ENCODE measurements at places on chromosomes 11 and 22.

DNA sequence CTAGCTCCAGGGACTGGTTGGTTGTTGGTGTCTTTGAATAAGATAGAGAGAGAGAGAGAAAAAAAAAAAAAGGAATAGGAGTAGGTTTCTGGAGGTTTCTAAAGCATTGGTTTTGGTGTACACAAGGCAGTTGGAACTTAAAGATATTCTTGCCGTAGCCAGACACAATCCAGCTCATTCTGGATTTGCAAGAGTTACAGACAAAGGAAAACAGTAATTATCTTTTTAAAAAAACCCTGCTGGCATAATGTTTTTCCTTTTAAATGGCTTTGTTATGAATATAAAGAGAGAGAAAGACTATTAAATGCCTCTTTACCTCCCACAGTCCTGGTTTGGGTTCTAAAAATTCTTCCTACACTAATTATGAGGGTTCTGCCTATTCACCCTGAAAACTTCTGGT, 120.4 kb upstream of the RAG2 start:
- H3K27me3 ChIP-seq: peaks cover 4% of the 10 kb centered on the region
- no peak overlapping the region for H3K4me3 ChIP-seq
- DNase-seq: no peak
- H3K27ac ChIP-seq: no peak overlapping the region

GRCh38 chr22:43315687-43316217, 27.4 kb downstream of the SCUBE1 start:
- H3K27ac ChIP-seq: no peak overlapping the region
- no peaks in the 10 kb centered on the region for H3K4me1 ChIP-seq
- DNase-seq: no peak
- H3K36me3 ChIP-seq: no peaks in the 10 kb centered on the region

GRCh38 chr11:28296426-28296825, 188.2 kb downstream of the METTL15 start:
- no peak for DNase-seq
- no peaks in the 10 kb centered on the region for H3K27me3 ChIP-seq
- H3K36me3 ChIP-seq: peaks cover 11% of the 10 kb centered on the region

DNA sequence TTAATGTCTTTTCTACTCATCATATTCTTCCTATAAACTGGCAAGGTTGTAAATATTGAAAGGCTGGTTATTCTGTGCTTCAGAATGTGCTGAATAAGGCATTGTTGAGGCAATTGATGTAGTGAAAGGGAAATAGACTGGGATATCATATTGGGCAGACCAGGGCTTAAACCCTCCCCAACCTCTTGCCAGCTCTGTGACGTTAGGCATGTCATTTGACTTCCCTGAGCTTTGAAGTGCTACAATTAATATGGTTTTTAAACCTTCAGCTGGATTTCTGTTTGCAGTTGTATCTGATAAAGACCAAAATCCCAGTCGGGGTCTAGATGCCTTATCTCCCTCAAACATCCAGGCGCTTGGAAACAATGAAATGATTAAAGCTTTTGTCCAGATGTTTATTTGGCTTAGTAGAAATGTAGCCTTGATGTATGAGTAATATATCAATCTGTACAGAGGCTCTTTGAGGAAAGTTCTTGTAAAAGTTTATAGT, 208.1 kb downstream of the DBX1 start:
- no peaks in the 10 kb centered on the region for H3K4me1 ChIP-seq
- H3K27me3 ChIP-seq: no peaks in the 10 kb centered on the region
- DNase-seq: no peak
- no peaks in the 10 kb centered on the region for H3K36me3 ChIP-seq
- no peak overlapping the region for H3K4me3 ChIP-seq

DNA sequence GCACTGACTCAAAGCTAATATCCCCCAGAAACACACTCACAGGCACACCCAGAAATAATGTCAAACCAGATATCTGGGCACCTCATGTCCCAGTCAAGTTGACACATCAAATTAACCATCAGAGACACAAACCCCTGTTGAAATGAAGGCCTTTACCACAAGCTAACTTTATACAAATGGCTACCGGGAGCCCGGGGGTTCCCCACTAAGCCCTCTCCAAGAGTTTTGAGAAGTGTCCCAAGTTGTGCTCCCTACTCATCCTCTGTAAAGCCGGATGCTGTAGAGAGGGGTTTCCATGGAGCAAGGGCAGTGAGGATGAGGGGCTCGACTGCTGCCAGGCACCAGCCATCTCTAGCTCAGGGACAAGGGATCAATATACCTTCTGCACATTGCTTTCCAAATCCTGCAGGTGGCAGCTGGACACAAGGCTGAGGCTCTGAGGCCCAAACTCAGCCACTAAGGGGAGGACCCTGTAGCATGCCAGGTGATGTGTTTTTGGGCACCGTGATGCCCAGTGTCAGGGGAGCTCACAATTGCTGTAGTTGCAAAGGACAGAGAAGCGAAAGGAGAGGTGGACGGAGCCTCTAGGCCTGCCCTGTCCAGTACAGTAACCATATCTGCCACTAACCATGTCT, 145.7 kb downstream of the TTC17 start:
- no peaks in the 10 kb centered on the region for H3K4me1 ChIP-seq
- no peak overlapping the region for H3K27ac ChIP-seq
- H3K4me3 ChIP-seq: no peak overlapping the region
- no peaks in the 10 kb centered on the region for H3K36me3 ChIP-seq
- no peaks in the 10 kb centered on the region for H3K27me3 ChIP-seq
- no peak for DNase-seq

DNA sequence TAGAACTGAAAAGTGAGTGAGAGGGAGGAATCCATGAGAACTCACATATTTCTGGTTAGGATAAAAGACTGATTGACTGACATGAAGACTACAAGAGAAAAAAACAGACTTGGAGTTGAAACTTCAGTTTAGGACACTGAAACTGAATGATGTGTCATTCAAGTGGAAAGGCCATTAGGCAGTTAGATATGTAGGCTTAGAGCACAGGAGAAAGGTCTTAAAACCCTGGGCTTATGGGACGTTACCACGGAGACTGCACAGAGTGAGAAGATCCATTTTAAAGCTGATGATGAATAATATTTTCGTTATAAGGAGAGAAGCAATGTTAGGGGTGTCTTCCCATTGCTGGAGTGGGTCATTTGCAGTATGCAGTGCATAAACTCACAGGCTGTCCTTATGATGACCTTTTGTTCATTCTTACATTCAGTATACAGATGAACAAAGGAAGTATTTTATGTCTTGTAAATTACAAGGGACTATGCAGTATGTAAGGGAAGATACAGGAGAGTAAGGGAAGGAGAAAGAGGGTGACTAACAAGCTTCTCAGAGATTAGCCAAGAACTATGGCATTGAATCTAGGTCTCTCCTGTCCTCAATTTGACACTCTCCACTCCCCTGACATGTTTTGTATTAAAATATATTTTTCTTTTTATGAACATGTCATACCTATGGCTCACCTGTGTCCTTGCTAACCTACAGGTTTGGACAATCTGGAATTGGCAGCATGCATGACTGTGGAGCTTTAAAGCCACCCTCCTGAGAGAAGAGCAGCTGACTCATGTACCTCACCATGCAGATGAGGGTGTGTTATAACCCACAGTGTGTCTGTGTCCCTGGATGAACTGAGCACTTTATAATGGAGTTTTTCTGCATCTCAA, 63.7 kb downstream of the MAML2 start:
- H3K4me3 ChIP-seq: no peak overlapping the region
- peaks cover 6% of the 10 kb centered on the region for H3K4me1 ChIP-seq
- DNase-seq: no peak
- H3K27ac ChIP-seq: no peak overlapping the region
- H3K36me3 ChIP-seq: peaks cover 3% of the 10 kb centered on the region
